ENCODE measurements at places on chromosomes 5 and 9. TPM values are rescaled to one million over a fixed set of nuclear protein-coding genes. Genes with fewer than 3 reads are reported as not detected.

Gene ERCC6L2
- 26.9 TPM for total RNA-seq

DNA sequence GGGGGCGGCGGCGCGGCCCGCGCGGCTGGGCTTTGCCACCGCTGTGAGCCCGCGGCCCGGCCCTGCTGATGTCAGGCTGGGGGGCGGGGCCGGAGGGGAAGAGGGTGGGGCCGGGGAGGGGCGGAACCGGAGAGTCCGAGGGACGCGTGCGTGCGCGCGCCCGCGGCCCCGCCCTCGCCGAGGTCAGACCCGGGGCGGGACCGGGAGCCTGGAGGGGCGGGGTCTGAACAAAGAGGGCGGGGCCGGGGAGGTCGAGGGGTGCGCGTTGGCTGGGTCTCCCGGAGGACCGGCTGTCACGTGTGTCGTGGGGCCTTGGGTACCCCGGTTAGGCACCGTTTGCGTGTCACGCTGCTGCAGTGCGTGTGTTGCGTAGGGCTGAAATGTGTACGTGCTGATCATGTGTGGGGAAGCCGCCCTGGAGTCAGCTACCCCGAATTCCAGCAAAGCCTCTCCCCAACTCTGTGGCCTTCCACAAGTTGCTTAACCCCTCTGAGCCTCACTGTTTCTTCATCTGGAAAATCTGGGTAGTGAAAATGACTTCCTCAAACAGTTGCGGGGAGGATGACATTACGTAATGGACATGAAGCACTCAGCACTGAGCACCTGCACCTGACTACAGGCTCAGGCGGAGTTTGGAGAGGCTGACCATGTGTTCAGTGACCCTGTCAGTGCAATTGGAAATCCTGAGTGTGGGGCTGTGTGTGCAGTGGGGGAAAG lies at the start of gene RALGDS:
Gene RALGDS, minus strand, starts transcription at position 43 of the 717 bp plus-strand sequence. CDS start 86 bp downstream, outside the sequence.
- DNase-seq: peak; percentile 88

GRCh38 chr5:95822542-95823181 lies at the start of gene GLRX:
GLRX (minus strand) TSS chr5:95822726; CDS start chr5:95822662, 64 bp downstream.
- DNase-seq: peak; percentile 93

Gene GARIN3
- total RNA-seq: not detected

DNA sequence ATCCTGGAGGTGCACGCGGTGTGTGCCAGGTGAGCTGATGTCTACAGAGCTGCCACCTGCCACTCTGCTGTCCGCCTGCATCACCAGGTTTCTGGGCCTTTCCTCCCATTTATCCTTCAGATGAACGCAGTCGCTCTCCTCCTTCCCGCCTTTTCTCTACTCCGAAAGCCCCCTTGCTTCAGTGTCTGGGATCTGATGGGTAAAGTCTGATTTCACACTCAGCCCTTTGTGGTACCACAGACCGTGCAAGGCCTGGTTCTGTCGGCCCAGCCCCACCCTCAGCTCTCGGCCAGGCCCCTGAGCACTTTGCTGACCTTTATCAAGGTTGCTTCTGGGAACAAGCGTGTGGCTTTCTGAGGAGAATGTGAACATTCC lies 32.5 kb downstream of the GLT6D1 start:
- no peak for DNase-seq

- no peak for DNase-seq
Measured at GRCh38 chr5:61460471-61460870, 128.4 kb downstream of the ZSWIM6 start.

DNA sequence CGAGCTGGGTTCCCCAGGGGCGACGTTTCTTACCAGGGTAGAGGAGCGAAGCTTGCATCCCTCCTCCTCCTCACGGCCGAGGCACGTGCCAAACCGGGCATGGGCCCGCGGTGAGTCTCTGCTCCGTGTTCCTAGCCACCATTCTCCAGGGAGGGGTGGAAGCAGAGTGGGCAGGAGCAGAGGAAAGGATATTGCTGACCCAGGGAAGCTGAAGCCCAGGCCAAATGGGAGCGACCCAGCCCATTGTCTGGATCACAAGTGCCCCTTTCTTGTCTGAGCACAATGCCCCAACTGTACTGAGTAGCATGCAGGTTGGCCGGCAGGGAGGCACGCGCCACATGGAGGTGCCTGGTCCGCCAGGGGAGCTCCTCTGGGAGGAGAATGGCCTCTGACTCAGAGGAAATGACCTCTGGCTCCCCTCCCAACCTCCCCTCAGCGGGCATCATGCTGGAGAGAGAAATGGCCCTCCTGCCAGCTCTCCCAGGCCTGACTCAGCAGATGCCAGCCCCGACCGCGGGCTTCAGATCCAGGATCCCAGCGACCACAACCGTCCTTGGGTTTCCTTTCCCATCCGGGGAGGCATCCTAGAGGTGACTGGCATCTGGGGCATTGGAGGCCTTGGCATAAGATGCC lies 1.1 kb downstream of the PRR7 start:
- DNase-seq: peak; percentile 99

GRCh38 chr9:92432350-92432749 lies 8.1 kb upstream of the OMD start:
- no peak for DNase-seq

- DNase-seq: no peak
Measured at GRCh38 chr5:1779782-1780613, 19.6 kb downstream of the MRPL36 start.

DNA sequence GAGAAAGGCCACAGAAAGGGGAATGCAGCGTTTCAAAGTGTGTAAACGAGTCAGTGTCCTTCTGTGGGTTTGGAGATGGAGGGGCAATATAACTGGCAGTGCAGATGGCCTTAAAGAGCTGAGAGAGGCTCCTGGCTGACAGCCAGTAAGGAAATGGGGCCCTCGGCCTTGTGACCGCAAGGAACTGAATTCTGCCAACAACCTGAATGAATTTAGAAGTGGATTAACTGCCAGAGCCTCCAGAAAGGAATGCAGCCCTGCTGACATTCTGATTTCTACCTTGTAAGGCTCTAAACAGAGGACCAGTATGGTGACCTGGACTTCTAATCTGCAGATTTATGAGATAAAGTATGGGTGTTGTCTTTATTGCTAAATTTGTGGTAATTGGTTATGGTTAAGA lies 17.5 kb upstream of the NREP start:
- peak; percentile 68 for DNase-seq

DNA sequence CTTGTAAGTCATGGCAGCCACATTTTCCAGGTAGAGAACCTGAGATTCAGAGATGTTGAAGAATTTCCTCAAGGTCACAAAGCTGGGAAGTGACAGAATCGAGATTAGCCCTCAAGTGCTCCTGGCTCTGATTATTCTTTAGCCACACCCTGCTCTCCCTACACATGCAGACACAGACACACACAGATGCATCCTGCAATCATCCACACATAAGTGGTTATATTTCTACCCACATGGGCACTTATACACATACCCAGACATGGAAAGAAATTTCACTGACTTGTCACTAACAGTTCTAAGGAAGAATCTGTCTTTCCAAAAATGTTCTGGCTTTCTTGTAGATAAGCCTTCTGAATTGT lies 32.2 kb upstream of the GALNT10 start:
- DNase-seq: no peak

Gene PCDH12
- total RNA-seq: not detected

GRCh38 chr5:139014726-139015125 lies 139.6 kb upstream of the LRRTM2 start:
- peak; percentile 94 for DNase-seq

- no peak for DNase-seq
Measured at GRCh38 chr5:19910136-19910535, 77.9 kb downstream of the CDH18 start.

- DNase-seq: no peak
Measured at GRCh38 chr9:95574866-95575553, 58.2 kb upstream of the PTCH1 start.

Gene KIF12
- total RNA-seq: not detected

- no peak for DNase-seq
Measured at GRCh38 chr5:37319037-37319782, 51.7 kb downstream of the NUP155 start.

DNA sequence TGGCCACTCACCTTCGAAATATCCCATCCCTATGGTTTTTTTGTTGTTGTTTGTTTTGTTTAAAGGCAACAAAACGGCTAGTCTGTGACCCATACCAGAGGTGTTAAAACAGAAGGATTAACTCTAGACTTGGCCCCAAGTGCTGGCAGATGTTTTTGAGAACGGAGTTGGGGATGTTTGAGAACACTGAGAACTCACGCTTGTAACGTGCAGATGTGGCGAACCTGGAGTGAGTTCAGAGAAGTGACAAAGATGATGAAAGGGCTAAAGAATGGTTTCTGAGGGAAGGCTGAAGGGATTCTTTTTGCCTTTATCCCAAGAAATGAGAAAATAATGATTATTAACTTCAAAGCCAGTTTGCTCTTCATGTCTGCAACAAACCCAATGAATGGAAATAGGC lies 286.5 kb downstream of the ZNF608 start:
- DNase-seq: no peak

GRCh38 chr5:66616520-66617225 lies 20.5 kb downstream of the MAST4 start:
- DNase-seq: no peak

Gene POLE3
- 51.8 TPM for total RNA-seq

DNA sequence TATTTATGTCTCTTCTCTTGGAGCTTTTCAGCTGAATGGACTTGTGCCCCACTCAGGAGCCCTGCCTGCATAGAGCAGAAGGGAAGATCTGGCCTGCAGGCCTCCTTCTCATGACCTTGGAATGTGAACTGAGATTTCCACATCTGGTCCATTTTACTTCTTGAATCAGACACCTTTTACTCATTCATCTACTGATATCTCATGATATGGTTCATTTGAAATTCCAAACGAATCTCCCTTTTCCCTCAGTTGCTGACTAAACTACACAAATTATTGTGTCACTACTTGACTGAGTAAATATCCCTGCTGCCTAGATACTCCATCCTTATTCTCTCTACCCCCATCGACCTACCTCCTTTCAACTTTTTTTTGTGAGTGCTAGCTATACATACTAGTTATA lies 138.7 kb downstream of the PLCXD3 start:
- DNase-seq: peak; percentile 23

Gene KLF9
- 5.9 TPM for total RNA-seq

DNA sequence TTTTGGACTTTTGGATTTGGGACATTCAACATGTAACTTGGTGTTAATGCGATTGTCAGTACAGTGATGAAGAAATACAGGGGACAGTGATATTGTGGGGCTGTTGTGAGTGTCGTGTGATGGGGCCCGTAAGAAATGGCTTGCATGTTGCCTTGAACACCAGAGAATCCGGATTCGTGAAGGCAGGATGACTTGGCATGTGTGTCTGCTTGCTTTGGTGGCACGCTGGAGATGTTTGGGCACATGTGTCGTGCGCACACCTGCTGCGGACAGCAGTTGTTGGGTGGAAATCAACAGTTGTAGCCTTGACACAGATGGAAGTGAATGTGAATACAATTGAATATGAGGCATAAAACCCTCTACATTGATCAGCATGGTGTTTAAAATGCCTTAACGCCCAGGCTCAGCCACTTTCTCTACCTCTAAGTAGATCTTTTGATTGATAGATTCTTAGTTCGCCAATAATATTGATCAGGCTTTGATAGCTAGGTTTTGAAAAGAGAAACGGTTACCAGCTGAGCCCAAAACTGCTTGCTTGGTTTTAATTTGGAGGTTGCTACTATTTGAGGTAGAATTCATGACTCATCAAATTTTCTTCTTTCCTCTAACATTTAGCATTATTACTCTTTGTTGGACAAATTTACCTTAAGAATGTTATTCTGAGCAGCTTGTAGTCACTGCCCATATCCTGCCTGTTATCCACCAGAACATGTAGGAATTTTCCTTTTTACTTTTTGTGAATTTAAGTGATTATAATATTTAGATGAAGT lies 94.4 kb downstream of the TRIO start:
- no peak for DNase-seq

DNA sequence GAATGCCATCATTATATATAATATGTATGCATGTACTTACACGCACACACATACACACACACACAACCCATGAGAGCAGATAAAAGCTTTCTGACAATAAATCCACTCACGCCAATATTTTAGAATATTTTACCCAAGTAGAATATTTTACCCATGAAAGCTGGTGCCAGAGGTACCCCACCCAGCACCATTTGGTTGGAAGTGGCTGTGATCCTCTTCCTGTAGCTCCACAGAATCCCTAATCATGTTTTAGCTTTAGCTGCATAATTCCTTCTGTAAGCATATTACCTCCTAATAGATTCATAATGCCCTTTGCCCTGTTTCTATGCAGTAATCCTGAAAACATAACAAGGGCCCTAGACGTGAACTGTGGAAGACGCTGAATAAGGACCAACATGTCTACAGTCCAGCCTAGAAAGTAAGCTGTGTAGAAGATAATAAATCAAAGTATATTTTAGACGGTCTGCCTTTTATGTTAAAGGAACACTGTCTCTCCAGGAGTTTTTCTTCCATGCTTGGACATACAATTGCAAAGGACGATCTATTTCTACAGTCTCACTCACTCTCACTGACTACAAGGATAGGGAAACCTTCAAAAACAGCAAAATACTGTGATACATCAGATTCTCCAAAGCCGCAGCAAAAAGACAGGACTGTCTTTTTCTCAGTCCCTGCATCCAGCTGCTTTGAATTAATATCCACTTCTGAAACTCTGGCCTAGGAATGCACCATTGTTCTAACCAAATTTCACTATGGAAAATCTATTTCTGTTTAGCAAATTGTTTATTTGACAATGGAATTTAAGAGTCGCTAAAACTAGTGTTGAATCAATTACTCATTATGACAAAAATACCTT lies 98.2 kb downstream of the USP20 start:
- DNase-seq: no peak

Gene NDUFA8
- 52.5 TPM for total RNA-seq

DNA sequence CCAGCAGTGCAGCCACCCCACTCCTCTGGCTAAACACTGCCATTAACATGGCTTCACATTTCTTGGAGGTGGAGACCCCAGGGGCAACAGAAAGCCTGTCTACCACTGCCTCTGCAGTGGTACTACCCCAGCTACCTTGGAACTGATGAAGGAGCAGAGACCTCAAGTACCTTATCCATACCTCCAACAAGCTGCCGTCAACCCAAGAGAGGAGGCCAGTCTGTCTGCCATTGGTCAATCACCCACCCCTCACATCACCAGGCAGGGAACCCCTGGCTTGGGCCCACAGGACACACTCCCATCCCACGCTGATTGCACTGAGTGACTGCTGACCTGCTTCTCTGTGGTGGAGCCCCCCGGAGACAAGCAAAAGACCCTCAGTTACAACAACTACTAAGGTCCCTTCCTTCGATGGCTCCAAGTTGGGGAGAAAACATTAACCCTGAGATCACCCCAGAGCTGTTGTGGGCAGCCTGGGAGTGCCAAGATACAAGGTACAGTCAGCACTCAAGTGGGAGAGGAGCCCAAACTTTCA lies 5.6 kb downstream of the IFNA14 start:
- no peak for DNase-seq

Gene MRRF
- total RNA-seq: 73.0 TPM

Gene AFAP1L1
- total RNA-seq: 4.8 TPM

DNA sequence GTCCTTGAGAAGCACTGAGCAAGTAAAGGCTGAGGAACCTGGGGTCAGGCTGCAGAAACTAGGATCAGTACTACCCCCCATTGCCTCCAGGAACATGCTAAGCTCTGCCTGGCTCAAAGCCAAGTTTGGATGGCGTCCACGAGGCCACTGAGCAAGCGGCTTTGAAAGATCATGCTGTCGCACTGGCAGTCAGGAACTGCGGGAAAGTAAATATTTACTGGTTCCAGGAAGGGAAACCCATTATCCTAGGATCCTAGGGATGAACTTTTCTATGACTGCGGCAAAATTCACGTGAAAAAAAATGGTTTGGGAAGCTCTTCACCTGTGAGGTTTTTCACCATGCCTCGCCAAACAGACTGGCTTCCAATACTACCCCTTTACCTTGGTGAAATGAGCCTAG lies 75.3 kb upstream of the PJA2 start:
- DNase-seq: peak; percentile 46
